ENCODE measurements at places on chromosomes 7 and 10.

GRCh38 chr10:61937631-61938351 is 36.3 kb downstream of the ARID5B start:
- DNase-seq, result no peak

DNA sequence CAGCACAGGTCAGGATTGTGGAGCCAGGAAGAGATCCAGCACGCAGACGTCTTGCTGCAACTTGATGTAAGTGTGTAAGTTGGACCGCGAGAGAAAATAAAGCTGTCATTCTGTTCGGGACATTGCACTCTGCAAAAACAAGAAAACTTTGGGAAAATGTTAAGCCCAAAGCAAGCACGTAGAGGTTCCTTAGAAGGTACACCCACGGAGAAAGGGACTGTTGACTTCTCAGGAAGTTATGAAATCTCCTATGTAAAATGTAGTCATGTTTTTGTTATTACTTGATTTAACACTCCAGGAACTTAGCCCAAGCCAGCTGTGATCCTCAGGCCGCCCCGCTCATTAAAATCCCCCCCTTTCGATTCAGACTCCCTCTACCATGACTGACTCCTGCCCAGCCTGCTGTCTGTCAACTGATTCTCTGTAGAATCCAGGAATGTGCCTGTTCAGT is 196.1 kb upstream of the TCF7L2 start:
- no peak for DNase-seq

DNA sequence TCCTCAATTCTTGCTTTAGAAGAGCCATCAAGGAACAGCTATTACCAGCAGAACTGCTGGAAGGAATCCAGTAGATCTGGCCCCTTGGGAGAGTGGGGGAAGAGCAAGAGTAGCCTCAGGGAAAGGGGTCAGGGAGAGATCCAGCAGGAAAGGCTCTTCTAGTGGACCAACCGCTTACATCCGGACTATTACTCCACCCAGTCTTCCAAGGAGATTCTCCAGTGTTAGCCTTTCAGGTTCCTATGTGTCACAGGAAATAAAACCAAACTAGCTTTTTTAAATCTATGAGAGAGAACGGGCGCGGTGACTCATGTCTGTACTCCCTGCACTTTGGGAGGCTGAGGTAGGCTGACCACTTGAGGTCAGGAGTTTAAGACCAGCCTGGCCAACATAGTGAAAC is 34.3 kb downstream of the TET1 start:
- DNase-seq, result no peak

DNA sequence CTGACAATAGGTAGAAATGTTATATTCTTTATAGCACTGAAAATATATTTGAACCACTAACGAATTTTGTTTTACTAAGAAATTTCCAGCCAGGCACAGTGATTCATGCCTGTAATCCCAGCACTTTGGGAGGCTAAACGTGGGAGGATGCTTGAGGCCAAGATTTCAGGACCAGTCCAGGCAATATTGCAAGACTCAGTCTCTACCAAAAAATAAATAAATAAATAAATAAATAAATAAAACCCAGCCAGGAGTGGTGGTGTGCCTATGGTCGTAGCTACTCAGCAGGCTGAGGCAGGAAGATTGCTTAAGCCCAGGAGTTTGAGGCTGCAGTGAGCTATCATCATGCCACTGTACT is 39.8 kb downstream of the PIP4K2A start:
- DNase-seq, result no peak

- DNase-seq, result no peak
These were observed 13.6 kb downstream of the OPTN start for GRCh38 chr10:13113544-13113943.

- no peak for DNase-seq
These were observed 63.2 kb upstream of the BMPER start for GRCh38 chr7:33842150-33842549.

DNA sequence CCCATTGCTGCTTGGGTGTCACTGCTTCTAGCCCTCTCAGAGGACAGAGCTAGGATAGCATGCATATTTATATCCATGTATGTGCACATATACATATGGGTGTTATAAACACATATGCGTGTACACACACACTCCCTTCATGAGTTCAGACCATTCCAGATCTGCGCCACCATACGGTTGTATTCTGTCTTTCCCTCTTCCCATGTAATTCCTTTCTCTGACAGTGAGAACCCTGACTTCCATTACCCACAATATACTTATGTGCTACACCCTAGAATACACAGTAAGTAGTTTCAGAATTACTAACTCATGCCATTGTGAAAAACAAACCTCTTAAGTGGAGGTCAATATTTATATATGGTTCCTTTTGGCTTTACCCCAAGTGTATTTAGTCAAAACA is 116.6 kb upstream of the SAMD8 start:
- no peak for DNase-seq

DNA sequence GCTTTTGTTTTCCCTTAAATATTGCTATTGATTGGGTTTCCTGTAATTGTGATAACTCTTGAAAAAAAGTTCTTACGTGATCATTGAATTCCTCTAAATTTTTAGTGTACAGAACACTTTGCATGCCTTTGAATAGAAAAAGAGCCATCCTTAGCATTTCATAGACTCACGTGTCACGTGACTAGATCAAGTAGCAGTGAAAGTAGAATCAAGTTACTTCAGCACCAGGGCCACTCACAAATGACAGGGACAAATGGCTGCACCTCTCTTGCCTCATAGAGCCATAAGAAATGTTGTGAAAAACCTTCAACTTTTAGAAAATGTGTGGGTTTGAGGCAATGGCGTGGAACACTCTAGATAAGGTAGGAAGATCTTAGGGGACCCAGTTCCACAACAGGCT is 203.8 kb downstream of the ZEB1 start:
- DNase-seq, result no peak

GRCh38 chr7:99762680-99763327 is 21.2 kb downstream of the CYP3A4 start:
- DNase-seq, result no peak

DNA sequence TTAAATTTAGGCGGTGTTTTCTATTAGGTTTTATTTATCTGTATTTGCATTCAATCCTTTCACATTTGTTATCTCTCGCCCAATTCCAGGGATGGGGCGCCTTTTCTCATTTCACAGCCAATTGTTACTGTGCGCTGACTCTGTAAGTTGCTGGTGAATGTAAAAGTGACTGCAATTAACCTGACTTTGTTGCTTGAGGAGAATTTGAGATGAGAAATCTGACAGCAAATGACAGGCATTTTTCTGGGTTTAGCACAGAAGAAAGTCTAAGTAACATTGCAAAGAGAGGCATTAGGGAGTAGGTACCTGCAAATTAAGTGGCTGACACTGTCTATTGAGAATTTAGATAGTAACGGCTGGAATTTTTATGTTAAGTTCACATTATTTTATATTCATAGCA is 16.6 kb downstream of the FOXP2 start:
- DNase-seq, result no peak

- peak; percentile 11 for DNase-seq
These were observed 110.2 kb downstream of the TMEM26 start for GRCh38 chr10:61342858-61343572.

DNA sequence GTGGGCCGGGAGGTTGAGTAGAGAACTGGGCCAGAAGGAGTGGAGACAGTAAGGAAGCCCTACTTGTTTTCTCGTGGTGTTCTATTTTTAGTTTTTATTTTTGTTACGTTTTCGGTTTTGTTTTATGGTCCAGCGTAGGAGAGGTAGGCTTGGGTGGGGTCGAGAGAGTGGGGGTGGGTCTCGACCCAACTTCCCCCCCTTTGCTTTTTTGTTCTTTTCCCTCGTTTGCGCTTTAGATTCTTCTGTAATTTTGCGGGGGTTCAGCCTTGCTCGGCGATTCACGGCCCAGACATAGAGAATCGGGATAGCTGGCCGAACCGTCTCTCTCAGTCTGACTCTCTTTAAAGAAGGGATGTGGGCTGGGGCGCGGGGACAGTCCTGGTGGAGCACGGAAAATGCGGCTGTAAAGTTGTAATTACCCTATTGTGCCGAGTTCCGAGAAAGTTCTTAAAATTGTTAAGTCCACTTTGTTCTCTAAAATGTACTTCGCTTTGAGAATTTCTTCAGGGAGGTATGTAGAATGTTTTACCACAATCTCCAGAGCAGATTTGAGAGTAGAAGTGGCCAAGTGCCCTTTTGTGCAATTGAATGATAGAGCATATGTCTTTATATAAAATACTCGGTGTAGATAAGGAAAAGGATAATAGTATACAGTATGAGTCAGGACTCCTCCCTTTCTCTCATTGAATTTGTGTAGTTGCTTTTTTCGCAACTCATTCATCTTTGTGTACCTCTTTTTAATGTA is 816 bp downstream of the DMTF1 start:
- peak; percentile 35 for DNase-seq

Measured in T-helper 1 cell (primary cell).